ENCODE measurements at places on chromosomes 2 and 18. TPM values are rescaled to one million over a fixed set of nuclear protein-coding genes. Genes with fewer than 3 reads are reported as not detected.

The GAL3ST2 gene
- total RNA-seq = 0.85 TPM

The SOWAHC gene
- total RNA-seq = 13.8 TPM

The PLGLB2 gene
- 0.38 TPM for total RNA-seq

The IKZF2 gene
- 9.4 TPM for total RNA-seq

The CCDC178 gene
- 0.28 TPM for total RNA-seq

The CYP1B1 gene
- 33.9 TPM for total RNA-seq

The NEURL3 gene
- total RNA-seq = not detected

The ZBTB7C gene
- not detected for total RNA-seq

The RBM44 gene
- 0.19 TPM for total RNA-seq

The ALPG gene
- total RNA-seq = not detected

The SCN2A gene
- total RNA-seq = 2.0 TPM

The NRP2 gene
- 9.2 TPM for total RNA-seq

The AQP12A gene
- total RNA-seq = not detected

The SPAG16 gene
- total RNA-seq = 43.1 TPM

The TCF7L1 gene
- total RNA-seq = 2.3 TPM

The CFC1 gene
- total RNA-seq = not detected

The DPYSL5 gene
- not detected for total RNA-seq

The UGT1A8 gene
- not detected for total RNA-seq

The ARHGEF33 gene
- 0.85 TPM for total RNA-seq

The IAH1 gene
- total RNA-seq = 56.4 TPM

The ACVR1C gene
- 0.85 TPM for total RNA-seq

The CGREF1 gene
- 14.9 TPM for total RNA-seq

The SGPP2 gene
- under 0.01 TPM for total RNA-seq

The AKAIN1 gene
- not detected for total RNA-seq

The CHRNG gene
- total RNA-seq = not detected

The NGEF gene
- 1.9 TPM for total RNA-seq

The SLC19A3 gene
- 0.19 TPM for total RNA-seq

The DSEL gene
- 55.0 TPM for total RNA-seq

The ASPRV1 gene
- total RNA-seq = under 0.01 TPM

All from regular cardiac myocyte (primary cell).